Dermis microvascular lymphatic vessel endothelial cell (primary cell): ENCODE measurements at places on chromosomes 7 and 10. TPM values are rescaled to one million over a fixed set of nuclear protein-coding genes. Genes with fewer than 3 reads are reported as not detected.
A peak's percentile ranks its signal among the peaks of the same experiment; 100 is the strongest.

Gene MALRD1
- total RNA-seq: not detected in 2 replicates

Gene CDK1
- 25.3 and 41.8 TPM in 2 replicates for total RNA-seq

Gene ASZ1
- not detected in 2 replicates for total RNA-seq

Gene EGR2
- total RNA-seq: 0.13 TPM in 1 of 2 replicates, not detected in the other

Gene TFEC
- 0.89 and 0.90 TPM in 2 replicates for total RNA-seq

Gene MET
- total RNA-seq: 36.8 and 43.0 TPM in 2 replicates

Gene PDCD4
- total RNA-seq: 72.4 and 118 TPM in 2 replicates

Gene FGF8
- not detected in 2 replicates for total RNA-seq

- no peak for DNase-seq
Observed at GRCh38 chr10:24519950-24520349, 203.7 kb downstream of the ARHGAP21 start.

DNA sequence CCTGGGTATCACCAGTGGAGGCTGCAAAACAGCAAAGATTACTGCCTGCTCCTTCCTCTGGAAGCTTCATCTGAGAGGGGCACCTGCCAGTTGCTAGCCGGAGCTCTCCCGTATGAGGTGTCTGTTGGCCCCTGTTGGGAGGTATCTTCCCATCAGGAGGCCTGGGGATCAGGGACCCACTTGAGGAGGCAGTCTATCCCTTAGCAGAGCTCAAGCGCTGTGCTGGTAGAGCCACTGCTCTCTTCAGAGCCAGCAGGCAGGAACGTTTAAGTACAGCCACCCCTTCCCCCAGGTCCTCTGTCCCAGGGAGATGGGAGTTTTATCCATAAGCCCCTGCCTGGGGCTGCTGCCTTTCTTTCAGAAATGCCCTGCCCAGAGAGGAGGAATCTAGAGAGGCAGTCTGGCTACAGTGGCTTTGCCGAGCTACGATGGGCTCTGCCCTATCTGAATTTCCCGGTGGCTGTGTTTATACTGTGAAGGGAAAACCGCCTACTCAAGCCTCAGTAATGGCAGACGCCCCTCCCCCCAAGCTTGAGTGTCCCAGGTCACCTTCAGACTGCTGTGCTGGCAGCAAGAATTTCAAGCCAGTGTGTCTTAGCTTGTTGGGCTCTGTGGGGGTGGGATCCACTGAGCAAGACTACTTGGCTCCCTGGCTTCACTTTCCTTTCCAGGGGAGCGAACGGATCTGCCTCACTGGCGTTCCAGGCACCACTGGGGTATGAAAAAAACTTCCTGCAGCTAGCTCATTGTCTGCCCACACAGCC lies 19.6 kb downstream of the SEMA3E start:
- no peak for DNase-seq

DNA sequence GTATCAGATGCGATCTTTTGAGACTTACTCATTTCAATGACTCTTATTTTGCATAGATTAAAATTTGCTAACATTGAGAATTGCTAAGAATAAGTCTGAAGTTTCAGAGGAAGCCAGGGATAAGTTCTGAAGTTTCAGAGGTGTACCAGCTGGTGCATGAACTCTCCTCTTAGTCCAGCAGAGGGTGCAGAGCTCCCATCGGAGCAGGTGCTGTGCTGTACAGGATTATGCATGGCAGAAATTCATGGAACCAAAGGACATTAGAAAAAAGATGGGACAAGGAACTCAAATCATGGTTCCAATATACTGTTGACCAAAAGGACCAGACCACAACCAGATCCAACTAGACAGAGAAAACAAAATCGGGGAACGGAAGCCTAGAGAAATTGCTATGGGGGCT lies 41.9 kb downstream of the MGAM2 start:
- no peak for DNase-seq

GRCh38 chr10:96275685-96276418 lies 4.5 kb upstream of the BLNK start:
- no peak for DNase-seq

GRCh38 chr7:25256333-25256819 lies 28.1 kb upstream of the NPVF start:
- DNase-seq: no peak

GRCh38 chr7:93327006-93327633 lies 95.0 kb downstream of the VPS50 start:
- DNase-seq: no peak

DNA sequence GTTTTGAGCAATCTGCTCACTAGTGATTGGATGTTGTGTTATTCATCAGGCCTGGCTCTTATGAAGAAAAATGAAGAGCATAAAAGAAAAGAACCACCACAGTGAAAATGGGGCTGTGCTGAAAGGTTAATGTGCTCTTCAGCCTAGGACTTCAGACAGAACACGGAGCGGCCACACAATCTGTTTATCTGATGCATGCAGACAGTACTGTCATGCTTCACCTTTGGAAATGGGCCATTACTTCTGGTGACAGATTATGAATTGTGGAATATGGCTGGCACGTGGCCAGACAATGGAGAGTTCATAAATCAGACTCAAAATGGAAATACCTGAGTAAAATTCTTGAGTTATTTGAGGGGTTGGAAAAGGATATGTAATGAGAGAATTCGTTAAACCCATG lies 86.0 kb upstream of the NOBOX start:
- DNase-seq: peak; percentile 85

GRCh38 chr7:32453341-32454011 lies 36.7 kb downstream of the LSM5 start:
- no peak for DNase-seq

DNA sequence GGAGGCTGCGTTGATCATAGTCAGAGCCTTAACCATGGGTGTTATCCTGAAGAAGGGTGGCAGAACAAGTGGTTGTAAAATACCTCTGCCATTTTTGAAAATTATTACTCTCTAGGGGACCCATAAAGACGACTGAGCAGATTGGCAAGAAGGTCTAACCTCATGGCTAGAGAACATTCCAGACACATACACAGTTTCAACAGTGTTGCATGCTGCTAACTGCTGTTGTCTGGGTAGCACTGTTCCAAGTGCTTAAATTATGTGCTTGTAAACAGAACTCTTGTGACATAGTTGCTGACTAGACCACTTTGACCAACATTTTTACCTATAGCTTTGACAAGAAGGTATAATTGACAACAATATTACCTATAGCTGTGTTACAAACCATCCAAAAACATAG lies 46.1 kb upstream of the FOXP2 start:
- no peak for DNase-seq

GRCh38 chr10:75070961-75071428 lies 40.5 kb upstream of the SAMD8 start:
- peak; percentile 12 for DNase-seq

GRCh38 chr7:118657391-118658005 lies 433.0 kb downstream of the ANKRD7 start:
- no peak for DNase-seq

DNA sequence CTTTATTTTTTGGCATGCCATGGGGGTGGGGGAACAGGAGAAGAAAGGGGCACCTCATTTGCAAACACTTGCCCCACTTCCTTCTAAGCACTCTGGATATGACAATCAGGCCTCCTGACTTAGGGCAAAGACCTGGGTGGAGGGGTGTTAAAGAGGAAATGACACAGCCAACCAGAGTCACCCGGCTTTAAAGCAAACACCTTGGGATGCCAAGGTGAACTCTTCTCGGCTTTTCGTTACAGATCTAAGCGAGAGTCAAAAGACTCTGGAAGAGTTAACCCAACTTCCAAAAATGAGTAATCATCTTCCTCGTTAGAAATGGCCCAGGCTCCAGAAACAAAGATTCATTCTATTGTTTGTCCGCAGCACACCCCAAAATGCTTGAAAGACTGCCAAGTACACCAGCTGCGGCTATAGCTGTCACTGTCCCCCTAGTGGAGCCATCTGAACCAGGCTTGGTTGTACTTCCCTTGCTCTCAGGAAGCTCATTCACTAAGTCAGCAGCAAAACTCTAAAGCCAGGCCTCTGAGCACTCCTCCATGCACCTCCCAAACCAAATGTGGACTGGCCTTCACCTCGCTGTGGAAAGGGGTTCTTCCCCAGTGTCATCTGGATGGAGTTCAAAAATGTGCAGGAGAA lies 24.8 kb downstream of the FAM53B start:
- peak; percentile 80 for DNase-seq

GRCh38 chr7:333393-333764 lies 43.4 kb downstream of the FOXL3 start:
- DNase-seq: peak; percentile 64

- no peak for DNase-seq
Observed at GRCh38 chr7:1723254-1723653, 53.2 kb downstream of the ELFN1 start.

- peak; percentile 77 for DNase-seq
Observed at GRCh38 chr7:116340201-116340847, 130.0 kb downstream of the TES start.

GRCh38 chr7:50679218-50680007 lies 103.3 kb downstream of the GRB10 start:
- peak; percentile 45 for DNase-seq

GRCh38 chr7:143735962-143736361 lies 21.5 kb downstream of the CTAGE6 start:
- DNase-seq: no peak

DNA sequence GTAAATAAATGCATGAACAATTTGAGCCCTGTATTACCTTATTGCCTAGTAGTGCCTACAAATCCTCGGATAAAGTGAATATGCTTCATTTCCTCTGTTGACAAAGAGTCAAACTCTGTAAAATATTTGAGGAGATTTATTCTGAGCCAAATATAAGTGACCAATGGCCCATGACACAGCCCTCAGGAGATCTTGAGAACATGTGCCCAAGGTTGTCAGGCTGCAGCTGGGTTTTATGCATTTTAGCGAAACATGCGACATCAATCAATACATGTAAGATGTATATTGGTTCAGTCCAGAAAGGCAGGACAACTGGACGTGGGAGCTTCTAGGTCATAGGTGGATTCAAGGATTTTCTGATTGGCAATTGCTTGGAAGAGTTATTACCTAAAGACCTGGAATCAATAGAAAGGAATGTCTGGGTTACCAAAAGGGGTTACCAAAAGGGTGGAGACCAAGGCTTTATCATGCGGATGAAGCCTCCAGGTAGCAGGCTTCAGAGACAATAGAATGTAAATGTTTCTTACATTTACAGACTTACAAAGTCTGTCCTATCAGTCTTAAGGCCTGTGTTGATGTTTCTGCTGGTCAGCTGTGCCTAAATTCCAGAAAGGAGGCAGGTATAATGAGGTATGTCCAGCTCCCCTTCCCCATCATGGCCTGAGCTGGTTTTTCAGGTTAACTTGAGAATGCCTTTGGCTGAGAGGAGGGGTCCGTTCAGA lies 220.1 kb upstream of the FZD1 start:
- no peak for DNase-seq

- DNase-seq: no peak
Observed at GRCh38 chr10:77179015-77179695, 458.5 kb downstream of the KCNMA1 start.

DNA sequence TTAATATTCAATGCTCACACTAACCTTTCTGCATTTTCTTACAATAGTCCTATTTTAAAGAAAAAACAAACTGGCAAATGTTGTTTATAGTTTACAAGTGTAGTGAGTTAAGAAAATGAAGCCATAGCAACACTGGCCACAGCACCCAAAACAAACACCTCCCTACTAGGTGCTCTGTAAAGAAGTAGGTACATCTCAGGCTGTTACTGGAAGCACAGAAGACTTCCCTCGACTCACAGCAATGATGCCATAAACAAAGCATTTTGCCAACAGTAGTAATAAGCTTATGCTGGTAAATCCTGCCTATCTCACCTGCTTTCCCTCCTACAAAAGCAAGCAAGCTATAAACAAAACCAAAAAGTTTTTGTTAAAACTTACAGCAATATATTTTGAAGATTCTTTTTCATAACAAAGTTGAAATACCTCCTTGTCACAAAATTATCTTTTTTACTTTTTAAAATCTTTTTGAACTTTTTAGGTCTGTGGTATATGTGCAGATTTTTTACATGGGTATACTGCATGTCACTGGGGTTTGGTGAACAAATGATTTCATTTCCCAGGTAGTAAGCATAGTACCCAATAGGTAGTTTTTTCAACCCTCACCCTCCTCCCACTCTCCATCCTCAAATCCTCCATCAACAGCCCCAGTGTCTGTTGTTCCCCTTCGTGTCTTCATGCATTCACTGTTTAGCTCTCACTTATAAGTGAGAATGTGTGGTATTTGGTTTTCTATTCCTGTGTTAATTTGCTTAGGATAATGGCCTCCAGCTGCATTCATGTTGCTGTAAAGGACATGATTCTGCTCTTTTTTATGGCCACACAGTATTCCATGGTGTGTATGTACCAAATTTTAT lies 28.4 kb downstream of the COA1 start:
- no peak for DNase-seq

DNA sequence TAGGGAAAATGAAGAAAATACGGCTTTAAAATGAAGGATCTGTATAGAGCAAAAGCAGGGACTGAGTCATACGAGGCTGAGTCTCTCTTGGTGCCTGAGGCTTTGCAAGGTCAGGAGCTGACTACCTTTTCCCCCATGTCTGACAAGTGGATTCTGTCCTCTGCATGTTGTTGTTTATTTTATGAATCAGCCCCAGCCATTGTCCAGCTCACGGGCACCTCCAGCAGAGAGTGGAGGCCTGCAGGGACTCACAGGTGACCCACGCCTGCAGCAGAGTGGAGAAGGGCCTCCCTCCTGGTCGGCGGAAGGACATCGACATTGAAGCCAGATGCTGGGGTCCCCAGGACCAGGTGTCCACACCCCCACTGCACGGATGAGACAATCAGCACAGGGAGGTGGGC lies 233.9 kb downstream of the WDR37 start:
- DNase-seq: no peak

GRCh38 chr10:33344676-33345075 lies 10.2 kb upstream of the NRP1 start:
- no peak for DNase-seq

GRCh38 chr7:110600956-110601355 lies 490.0 kb upstream of the LRRN3 start:
- no peak for DNase-seq

DNA sequence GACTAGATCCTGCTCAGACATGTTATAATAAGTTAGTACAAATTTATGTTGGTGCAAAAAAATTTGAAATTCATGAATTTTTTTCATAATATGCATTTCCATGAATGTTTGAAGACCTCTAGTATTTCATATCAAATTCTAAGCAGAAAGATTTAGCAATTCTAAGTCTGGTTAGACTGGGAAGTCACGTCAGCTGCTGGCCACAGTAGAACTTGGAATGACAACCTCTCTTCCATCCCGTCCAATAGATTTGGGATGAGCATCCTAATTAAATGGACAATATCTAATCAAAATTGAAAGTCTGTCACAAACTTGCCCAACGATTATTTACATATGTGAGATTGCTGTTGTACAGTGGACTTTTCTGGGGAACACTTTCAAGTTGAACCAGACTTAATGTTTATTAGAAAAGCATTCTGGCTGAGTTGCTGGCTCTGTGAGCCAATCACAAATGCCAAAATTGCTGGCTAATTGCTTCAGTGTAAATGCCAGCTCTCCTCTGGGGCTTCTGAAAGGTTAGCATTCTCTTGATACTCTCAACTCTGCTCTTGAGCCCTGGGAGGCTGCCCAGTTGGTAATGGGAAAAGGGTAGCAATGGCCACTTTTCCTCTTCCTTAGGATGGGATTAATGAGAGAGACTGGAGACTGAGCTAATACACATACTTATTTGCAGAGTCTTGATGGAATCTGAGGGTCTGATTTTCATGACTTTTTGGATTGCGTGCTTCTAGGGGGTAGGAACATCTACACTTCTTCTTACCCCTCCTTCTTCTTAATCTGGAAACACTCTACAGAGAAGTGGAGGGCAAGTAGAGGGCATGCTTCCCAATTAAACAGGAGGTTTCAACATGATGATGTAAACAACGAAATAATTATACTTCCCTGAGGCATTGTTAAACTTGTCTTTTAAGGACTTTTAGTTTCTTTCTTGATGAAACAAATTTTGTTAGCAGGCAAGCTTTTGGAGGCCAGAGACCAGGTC lies 253.5 kb downstream of the BAMBI start:
- DNase-seq: no peak
